ENCODE measurements at places on chromosomes 5 and 9. TPM values are rescaled to one million over a fixed set of nuclear protein-coding genes. Genes with fewer than 3 reads are reported as not detected.

Gene PDCD1LG2
- 0.47 TPM for total RNA-seq

Gene MTREX
- 61.7 TPM for total RNA-seq

Gene CDKN2A
- 2.7 TPM for total RNA-seq

Gene ELP1
- total RNA-seq = 23.3 TPM

Gene SNCB
- not detected for total RNA-seq

Gene SIGMAR1
- total RNA-seq = 89.4 TPM

Gene CDKN2B-AS1
- total RNA-seq = 0.69 TPM

Gene EPB41L4B
- total RNA-seq = 1.4 TPM

Gene PCDHB12
- 5.1 TPM for total RNA-seq

Gene EDIL3
- total RNA-seq = 14.3 TPM

Gene PCDHGA11
- 3.7 TPM for total RNA-seq

Gene SLC6A7
- total RNA-seq = not detected

Gene DMRTA1
- total RNA-seq = 3.7 TPM

Gene RASGEF1C
- total RNA-seq = 0.81 TPM

Gene SLC23A1
- total RNA-seq = not detected

Gene CER1
- not detected for total RNA-seq

Gene CDH6
- total RNA-seq = 5.5 TPM

Gene DIPK1B
- 7.8 TPM for total RNA-seq

Gene CEMIP2
- total RNA-seq = 16.5 TPM

Gene LMX1B
- total RNA-seq = 0.22 TPM

Gene TEX48
- total RNA-seq = not detected

Gene STING1
- 36.3 TPM for total RNA-seq

Gene TXNDC8
- not detected for total RNA-seq

Gene CDC14B
- total RNA-seq = 25.4 TPM

Gene GRXCR2
- total RNA-seq = not detected

Gene MAP1B
- total RNA-seq = 771 TPM

Gene UNC5A
- not detected for total RNA-seq

Gene TMEM215
- 0.13 TPM for total RNA-seq

Gene PCDHGC3
- 66.1 TPM for total RNA-seq

Gene ITK
- total RNA-seq = 1.2 TPM

Gene SPTLC1
- total RNA-seq = 73.9 TPM

Gene TMEM232
- 5.1 TPM for total RNA-seq

Gene NEURL1B
- total RNA-seq = 48.1 TPM

Gene IFNB1
- not detected for total RNA-seq

Gene MZB1
- not detected for total RNA-seq

Gene RASGRF2
- total RNA-seq = 5.4 TPM

Gene HAND1
- not detected for total RNA-seq

Gene SCGB3A2
- not detected for total RNA-seq

Gene STK32A
- total RNA-seq = 2.6 TPM

Gene GNA14
- 4.4 TPM for total RNA-seq

Gene TAF11L10
- not detected for total RNA-seq

Gene NPDC1
- total RNA-seq = 62.7 TPM

Gene SHC3
- 4.9 TPM for total RNA-seq

Gene CAMK2A
- total RNA-seq = 6.9 TPM
